ENCODE measurements at places on chromosomes 4 and X.
A peak's percentile ranks its signal among the peaks of the same experiment; 100 is the strongest.

- DNase-seq: peak; percentile 86
Observed at GRCh38 chr4:153341575-153342090, 2.9 kb upstream of the MND1 start.

GRCh38 chr4:108165586-108165985 is 3.1 kb downstream of the LEF1 start:
- peak; percentile 72 for DNase-seq

DNA sequence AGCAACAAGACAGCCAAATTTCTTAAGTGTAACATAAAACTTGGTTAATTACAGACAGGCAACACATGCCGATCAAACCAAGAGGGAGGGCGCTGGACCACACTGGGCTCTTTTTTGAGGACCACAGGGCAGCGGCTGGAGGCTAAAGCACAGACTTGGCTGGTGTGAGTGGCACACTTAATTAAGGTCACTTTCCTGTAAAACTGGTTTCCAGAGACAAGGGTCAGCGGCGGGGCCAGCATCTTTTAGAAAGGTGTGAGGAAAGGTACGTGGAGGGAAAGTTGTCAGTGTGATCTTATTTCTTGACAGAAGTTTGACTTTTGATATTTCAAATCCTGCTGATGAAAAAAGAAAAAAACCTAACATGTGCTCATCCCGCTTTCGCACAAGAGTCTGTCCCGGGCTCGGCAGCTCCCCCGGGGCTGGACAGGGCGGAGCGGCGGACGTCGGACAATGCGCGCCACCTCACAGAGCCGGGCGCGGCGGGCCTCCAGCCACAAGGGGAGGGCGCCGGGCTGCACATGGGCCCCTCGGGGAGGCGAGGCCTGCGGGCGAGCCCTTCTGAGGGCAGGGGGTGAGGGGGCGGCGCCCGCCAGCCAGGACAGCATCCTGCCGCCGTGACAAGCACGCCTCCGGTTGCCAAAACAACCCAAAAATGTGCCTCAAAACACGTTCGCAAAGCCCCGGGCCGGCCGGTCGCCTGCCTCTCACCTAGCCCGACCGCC is 660 bp upstream of the HSPA4L start:
- no peak for DNase-seq

DNA sequence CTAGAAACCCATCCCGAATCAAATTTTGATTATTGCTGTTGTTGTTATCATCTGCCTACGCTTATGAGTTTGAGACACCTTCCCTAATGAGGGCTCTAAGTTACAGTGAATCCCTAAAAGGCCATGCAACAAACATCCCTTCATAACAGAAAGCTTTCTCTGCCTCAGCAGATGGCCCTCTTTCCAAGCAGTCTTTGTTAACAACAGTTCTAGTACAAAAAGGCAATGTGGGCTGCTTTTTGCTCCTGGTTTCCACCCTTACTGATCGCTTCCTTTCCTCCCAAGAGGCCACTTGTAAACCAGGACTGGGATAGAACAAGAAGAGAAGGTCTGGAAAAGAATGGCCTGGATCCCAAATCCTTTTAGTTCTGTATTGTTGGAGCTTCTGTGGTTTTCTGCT is 24.2 kb downstream of the GPC4 start:
- no peak for DNase-seq

- DNase-seq: no peak
Observed at GRCh38 chr4:109276482-109277095, 25.9 kb downstream of the COL25A1 start.

- no peak for DNase-seq
Observed at GRCh38 chr4:139828966-139829664, 163.5 kb downstream of the MGST2 start.

GRCh38 chrX:104618106-104618895 is 52.3 kb downstream of the IL1RAPL2 start:
- DNase-seq: no peak

GRCh38 chr4:38993683-38994082 is 38.5 kb downstream of the TMEM156 start:
- DNase-seq: no peak

DNA sequence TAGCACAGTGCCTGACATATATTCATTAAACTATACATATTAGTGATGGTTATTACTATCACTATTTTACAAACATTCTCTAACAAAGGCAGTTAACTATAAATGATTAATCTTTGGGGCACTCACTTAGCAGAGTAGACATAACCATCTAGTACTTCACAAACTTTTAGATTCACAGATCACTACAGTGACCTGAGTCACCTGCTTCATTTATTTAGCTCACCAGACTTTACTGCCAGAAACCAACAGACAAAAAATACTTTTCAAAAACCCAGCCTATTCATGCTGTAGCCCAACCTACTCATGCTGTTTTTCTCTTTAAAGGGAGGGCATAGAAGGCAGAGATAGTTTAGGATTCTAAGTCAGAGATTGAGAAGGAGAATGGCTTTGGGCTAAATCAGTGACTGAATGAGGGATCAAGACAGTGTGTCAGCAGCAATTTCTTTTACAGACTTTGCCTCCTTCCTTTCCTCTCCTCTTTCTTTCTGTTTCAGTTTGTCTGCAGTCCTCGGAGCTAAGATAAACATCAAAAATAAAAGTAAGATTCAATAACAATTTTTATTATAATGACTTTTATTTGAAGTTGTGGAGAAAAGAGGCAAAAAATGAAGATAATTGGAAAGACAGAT is 34.7 kb upstream of the PDE5A start:
- no peak for DNase-seq

- no peak for DNase-seq
Observed at GRCh38 chrX:6226596-6227452, 1.8 kb downstream of the NLGN4X start.

- DNase-seq: no peak
Observed at GRCh38 chrX:15785176-15785750, 5.0 kb upstream of the ZRSR2 start.

DNA sequence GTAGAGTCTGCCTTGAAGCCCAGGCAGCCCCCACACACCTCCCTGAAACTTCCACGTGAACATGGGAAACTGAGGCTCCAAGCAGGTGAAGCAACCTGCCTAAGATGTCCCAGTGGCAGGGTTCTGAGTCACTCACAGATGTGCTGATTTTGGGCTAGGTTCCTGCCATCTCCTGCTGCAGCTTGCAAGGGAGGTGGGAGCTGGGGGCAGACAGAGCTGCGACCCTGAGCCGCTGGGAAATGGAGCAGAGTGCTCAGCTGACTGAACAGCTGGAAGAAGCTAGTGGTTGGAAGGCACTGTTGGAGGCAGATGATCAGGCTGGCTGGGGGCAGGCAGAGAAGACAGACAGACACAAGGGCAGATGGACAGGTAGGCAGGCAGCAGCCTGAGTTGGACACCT is 3.6 kb upstream of the FATE1 start:
- no peak for DNase-seq

GRCh38 chr4:172688534-172688933 is 480.1 kb upstream of the GALNT7 start:
- DNase-seq: peak; percentile 11

- DNase-seq: no peak
Observed at GRCh38 chr4:72817012-72817411, 248.0 kb upstream of the ADAMTS3 start.

DNA sequence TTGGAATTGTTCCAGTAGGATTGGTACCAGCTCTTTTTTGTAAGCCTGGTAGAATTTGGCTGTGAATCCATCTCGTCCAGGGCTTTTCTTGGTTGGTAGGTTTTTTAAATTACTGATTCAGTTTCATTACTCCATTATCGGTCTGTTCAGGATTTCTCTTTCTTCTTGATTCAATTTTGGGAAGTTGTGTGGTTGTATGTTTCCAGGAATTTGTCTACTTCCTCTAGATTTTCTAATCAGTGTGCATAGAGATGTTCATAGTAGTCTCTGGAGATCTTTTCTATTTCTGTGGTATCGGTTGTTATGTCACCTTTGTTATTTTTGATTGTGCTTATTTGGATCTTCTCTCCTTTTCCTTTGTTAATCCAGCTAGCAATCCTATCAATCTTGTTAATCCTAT is 248.7 kb downstream of the ARHGAP10 start:
- no peak for DNase-seq

GRCh38 chrX:134570509-134570846 is 87.8 kb downstream of the PLAC1 start:
- DNase-seq: no peak

GRCh38 chrX:16087076-16087475 is 36.3 kb upstream of the GRPR start:
- DNase-seq: no peak

DNA sequence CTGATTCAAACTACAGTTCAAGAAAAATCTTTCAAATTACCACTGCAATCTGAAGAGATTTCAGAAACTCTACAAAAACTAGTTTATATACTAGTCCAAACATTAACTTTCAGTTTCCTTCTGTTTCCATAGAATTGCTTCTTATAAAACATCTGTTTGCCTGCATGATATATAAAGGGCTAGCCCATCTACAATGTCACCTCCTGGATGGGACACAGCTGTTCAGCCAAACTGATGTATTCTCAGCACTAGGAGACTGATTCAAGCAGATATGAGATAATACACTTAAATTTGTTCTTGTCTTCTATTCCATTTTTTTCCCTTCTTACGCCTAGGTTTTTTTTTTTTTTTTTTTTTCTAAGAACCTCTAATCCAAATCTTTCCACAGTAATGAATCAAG is 1569.7 kb upstream of the IGFBP7 start:
- no peak for DNase-seq

- DNase-seq: no peak
Observed at GRCh38 chrX:75784680-75785491, at the start of gene MAGEE2. Gene MAGEE2, minus strand, starts transcription at chrX:75785254. Its CDS starts 203 bp downstream, at chrX:75785051.

DNA sequence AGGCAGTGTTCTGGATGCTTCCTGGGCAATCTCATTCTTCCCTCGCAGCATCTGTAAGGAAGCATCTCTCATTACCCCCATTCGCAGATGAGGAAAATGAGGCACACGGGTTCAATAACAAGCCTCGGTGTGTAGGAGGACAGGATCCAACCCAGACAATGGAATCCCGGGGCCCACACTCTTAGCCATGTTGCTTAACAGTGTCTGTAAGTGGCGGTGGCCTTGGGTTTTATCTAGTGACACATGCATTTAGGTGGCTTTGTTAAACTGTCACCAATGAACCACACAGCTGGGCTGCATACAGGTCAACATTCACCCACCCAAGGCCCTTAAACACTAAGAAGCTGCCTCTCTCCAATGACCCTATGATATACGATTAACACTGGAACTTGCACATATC is 22.6 kb downstream of the RELL1 start:
- no peak for DNase-seq

DNA sequence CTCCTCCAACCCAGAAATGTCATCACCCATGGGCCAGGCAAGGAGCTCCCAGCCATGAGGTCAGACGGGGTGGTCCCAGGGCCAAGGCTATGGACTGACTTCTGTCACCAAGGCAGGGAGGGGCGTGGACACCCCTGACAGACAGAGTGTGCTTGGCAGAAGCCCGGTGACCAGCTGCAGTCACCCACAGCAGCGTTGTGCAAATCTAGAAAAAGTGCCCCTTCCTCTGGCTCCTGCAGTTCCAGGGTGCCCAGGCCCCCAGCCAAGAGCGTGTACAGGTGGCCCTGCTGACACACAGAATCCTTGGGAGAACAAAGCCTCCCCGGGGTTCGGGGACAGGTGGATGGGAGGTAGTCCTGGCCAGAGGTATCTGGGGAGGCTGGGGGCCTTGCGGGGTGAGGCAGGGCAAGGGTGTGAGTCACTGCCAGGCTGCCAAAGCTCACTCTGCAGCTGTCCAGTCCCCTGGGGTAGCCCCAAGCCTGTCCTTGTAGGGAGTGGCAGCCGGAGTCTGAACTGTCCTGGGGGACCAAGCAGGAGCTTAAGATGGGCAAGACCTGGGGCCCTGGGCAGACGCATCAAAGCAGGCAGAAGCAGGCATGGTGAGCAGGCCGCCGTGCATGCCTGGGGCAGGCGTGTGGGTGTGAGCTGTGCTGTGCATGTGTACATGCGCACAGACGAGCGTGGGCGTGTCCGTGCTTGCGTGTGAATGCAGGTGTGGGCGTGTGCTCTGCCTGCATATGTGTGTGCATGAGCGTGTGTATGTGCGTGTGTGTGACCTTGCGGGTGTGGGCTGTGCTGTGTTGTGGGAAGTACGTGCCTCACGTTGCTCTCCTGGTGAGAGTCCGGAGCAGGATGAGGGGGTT is 3.3 kb downstream of the MYL5 start:
- DNase-seq: peak; percentile 71

DNA sequence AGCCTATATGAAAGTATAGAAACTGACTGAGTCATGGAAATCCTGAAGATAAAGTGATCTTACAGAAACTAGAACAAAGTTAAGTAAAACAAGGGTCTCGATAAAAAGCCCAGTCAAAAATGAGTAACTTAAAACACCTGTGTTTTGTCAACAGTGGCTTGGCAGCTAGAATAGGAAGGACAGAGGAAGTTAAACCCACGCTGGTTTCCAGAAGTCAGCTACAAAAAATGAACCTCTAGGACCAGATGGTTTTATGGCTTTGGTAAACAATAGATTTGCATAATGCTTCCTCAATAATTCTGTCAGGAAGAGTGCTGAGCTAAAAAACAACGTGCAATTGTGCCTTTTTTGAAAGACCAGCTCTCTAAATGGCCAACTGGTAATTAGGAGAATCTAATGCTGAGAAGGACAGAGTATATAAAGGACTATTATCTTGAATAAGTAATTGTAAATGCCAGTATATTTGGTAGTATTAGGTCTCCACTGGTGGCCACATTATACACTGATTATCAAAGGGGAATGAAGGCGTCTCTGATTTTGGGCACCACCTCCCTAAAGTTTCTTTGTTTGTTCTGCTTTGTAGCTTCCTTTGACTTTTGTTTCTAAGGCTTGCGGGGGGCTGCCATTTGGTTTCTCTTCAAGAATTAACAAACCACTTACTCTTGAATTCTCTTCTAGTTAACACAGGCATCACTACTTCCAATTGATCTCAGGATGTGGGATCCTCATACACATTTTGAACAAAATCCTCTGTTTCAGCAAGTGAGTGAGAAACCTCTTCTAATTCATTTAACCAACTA is 72.2 kb upstream of the PPP3CA start:
- no peak for DNase-seq

DNA sequence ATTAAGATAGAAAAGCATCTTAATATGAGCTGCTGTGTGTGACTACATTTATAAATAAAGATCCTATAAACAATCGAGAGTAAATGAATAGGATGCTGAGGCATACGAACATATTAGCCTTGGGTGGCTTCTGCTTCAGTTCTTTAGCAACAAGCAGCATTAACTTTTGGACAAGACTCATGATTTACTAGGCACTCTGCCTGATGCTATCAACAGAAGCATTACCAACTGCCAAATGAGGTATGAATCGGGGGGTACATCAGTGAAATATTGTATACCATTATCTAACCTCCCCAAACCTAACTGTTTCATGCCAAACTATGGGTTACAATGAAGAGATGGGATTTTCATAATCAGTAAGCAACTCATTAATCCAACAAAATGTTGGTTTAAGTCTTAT is 113.1 kb downstream of the RAB28 start:
- no peak for DNase-seq

DNA sequence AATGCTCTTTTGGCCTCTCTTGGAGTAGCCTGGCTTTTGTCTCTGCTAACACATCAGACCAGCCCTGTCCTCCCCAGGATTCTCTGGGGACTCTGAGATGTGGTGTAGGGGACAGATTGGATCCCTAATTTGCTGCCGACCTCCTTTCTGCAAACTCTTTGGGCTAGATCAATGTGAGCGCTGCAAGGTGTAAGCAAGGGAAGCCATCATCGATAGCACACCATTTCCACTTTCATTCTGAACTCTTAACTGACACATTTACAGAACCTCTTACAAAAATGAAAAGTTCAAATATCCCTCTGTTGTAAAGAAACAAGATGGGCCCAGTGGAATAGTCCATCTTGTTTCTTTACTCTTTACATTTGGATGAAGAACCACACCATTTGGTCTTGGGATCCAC is 46.6 kb downstream of the PGRMC2 start:
- no peak for DNase-seq

Measured in OCI-LY7 (cell line).